Uterus (tissue), 4 donors: ENCODE measurements at places on chromosomes 4 and X.

DNA sequence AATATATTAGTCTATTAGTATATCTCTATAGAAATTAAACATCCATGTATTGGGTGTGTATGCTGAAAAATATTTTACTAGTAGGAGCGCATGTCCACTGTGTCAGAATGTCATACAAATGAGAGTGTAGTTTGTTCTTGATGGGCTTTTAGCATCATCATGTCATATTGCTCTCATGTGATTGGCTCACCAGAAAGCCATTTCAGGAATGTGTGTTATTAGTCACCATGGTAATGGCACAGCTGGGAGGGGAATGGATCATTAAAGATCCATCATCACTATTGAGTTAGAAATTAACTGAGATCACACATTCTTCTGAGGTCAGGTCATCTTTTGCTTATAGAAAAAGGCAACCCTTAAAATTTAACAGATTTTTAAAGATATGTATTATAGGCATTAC lies 77.3 kb downstream of the PHEX start:
- DNase-seq, result no peak

DNA sequence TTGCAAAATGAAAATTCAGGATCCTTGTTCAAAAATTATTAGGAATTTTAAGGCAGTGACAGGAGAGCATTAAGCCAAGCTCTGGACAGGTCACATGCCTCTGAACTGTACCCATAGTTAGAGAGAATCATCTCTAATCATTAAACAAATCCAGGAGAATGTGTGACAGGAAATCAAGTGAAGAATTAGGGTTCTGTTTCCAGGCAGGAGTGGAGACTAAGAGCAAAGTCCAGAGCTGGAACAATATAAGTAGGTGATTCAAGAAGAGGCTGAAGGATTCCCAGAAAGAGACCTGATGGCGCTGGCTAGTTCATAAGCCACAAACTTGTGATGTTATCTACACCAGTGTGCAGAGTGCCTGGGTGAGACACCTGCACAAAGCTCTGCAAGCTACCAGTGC lies 104.6 kb upstream of the PRKG2 start:
- DNase-seq, result no peak

GRCh38 chr4:173699841-173700475 lies 169.9 kb upstream of the HAND2 start:
- DNase-seq, result no peak

GRCh38 chrX:129568349-129568748 lies 28.3 kb downstream of the OCRL start:
- no peak for DNase-seq

DNA sequence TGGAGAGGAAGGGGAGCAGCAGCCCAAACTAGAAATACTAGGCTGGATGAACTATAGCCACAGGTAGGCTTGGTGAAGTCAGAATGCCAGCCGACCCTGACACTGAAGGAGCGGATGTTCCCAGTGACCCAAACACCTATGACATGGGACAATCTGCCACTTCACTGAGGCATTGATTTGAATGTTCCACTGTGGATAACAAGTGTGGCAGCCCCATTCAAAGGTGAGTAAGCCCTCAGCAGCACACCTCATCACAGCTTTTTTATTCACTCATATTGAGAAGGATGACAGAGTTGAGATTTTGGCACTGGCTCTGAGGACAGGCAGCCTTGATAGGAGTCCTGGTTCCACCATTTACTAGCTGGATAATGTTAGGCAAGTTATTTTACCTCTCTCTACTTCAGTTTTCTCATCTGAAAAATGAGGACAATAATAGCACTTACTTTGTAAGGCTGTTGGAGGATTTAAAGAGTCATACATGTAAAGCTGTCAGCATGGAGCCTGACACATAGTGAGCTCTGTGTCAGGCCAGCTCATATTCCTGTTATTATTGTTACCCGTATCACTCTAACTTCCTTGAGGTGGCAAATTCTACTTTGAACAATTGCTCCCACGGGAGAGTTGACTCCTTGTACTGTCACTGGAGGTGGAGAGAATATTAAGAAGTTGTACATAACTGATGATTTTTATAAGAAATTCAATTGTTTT lies 114.6 kb downstream of the RASL11B start:
- no peak for DNase-seq

- DNase-seq, result no peak
These were observed 125.3 kb upstream of the LNX1 start for GRCh38 chr4:53716471-53717063.

- no peak for DNase-seq
These were observed 11.2 kb downstream of the NEK1 start for GRCh38 chr4:169601016-169601771.

DNA sequence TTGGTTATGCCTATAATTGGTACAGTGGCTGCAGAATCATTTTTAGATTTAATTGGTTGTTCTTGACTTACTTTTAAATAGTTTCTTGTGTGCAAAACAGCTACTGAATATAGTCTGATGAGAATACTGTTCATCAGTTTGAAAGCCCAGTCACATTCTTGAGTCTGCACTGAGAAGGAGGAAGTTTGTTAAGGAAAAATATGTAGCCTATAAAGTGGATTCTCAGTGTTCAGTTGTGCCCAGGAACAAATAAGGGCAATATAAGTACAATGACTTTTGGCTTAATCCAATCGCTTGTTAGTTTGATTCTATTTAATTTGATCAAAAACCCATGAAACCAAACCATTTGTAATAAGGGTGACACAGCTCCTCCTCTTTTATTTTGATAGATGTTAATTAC lies 32.8 kb upstream of the GEMIN8 start:
- no peak for DNase-seq

DNA sequence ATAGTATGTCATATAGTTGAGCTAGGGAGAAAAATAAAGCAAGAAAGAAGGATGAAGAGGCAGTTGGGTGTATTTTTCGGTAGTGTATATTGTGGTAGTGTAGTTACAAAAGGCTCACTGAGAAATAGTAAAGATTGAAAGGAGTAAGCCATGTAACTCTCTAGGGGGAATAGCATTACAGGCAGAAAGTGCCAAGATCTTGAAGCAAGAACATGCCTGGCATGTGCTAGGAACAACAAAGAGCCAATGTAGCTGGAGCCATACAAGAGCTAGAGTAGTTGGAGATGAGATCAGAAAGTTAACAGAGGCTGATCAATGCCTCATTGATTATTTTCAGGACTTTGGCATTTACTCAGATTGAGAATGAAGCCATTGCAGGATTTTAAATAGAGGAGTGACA lies 3.0 kb downstream of the ABCE1 start:
- DNase-seq, result no peak

GRCh38 chr4:101191302-101192098 lies 155.8 kb downstream of the PPP3CA start:
- DNase-seq, result peak; percentile 75

GRCh38 chrX:132165651-132166050 lies 37.8 kb upstream of the FRMD7 start:
- DNase-seq, result no peak

- DNase-seq, result no peak
These were observed 337.3 kb upstream of the GNPDA2 start for GRCh38 chr4:45063696-45064095.

DNA sequence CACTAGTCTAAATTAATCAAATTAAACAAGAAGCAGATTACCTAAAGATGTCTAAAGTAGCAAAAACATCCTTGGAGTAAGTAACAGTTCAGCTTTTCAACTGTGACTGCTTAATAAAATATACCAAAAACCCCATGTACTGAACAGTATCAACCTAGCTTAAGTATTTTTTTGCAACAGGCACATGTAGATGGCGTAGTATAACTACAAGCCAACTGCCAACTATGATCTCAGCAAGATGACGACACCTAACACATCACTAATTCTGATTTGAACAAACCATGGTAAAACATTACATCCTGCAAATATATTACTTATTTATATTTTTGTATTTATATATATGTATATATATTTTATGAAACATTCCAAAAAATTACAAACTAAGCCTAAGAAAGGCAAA lies 24.5 kb downstream of the DHX15 start:
- no peak for DNase-seq
